ENCODE measurements at places on chromosomes 6 and 20.

GRCh38 chr20:61647702-61648101 lies 395.6 kb downstream of the CDH4 start:
- no peak for DNase-seq

DNA sequence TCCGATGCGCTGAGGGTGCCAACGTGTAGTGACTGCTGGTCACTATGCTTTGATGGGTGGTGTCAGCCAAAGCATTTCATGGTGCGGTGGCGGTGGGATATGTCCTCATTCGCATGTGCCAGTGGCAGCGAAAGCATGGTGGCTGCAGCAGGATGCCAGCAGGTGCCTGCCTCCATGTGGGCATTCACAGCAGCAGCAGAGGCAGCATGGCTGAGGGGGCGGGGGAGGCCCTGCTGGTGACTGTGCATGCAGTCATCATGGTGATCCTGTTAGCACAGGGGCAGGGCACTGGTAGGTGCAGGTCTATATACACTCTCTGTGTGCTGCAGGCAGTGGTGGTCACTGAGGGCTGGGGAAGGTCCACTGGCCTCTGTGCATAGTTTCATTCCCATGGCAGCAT lies 22.0 kb downstream of the FIG4 start:
- no peak for DNase-seq

GRCh38 chr6:56663344-56663743 lies 20.7 kb upstream of the DST start:
- DNase-seq, result no peak

DNA sequence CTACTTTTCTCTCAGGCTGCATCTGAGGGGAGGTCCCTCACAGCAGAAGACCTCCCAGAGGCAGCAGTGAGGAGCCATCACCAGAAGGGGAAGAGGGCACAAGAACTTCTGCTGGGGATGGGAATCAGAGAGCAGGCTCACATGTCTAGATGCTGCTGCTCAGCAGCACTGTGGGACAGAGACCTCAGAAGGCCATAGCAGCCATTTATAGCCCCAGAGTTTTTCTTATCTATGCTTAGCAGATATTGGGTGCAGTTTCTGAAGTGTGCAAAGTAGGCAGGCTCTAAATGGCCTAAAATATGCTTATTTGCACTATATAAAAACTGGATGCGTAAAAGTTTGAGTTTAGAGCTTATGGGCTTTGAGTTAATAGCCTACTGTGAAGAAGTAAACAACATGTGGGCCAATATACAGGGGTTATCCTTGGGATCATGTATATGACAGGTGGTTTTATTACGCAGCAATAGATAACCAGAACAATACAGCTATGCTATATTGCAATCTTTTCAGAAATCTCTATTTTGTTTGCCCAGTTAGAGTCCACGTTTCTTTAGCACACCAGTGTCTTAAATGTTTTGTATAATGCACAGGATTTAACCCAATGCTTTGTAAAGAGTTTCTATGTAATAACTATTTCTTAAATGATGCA lies 60.2 kb upstream of the TMEM244 start:
- no peak for DNase-seq

- no peak for DNase-seq
These were observed 203.0 kb upstream of the TBX18 start for GRCh38 chr6:84967389-84967788.

GRCh38 chr6:150907383-150907782 lies 41.9 kb downstream of the MTHFD1L start:
- no peak for DNase-seq

- DNase-seq, result no peak
These were observed 12.8 kb downstream of the SMLR1 start for GRCh38 chr6:130840050-130840449.

DNA sequence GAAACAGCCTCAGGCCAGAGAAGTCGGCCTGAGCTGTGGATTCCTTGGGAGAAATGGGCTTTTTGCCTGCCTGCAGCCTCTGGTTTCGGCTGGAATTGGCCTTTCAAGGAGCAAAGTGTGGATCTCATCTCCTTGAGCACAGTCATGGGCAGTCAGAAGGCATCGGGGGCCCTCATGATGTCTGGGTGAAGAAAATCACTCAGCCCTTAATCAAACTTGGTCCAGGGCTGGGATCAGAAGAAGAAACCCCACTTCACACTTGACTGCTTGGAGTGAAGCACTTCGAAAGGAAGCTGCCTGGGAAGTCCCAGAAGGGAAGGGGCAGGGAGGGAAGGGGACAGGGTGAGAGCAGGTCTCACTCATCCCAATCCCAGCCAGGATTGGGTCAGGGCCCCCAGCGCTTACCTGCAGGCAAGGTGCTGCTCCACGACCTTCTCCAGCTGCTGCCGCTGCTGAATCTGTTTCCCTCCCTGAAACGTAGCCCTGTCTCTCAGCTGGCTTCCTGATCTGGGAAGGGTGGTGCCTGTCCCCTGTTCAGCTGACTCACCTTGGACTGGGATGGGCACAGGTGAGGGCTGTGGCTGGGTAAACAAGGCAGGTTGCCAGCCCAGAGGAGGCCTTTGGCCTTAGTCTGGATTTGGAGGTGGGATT lies at the start of gene SDCBP2:
Gene SDCBP2, minus strand, starts transcription at position 460 of the 651 bp plus-strand sequence. CDS start 8,723 bp downstream, outside the sequence.
- no peak for DNase-seq

DNA sequence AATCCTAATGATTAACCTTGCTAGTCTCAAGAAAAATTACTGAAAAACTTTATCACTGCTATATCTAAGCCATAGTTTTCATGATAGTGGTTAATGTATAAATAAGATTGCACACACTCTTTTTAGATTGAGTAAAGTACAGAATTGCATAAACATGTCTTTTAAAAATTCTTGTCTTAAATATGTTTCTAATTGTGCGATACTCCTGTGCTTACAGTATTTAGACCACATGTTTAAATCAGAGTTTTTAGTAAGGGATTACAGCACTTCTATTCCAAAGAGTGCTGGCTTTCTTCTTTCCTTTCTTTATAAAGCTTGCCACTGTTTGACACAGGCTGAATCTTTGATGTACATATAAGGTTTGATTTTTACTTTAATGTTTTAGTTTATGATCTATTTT lies 36.8 kb upstream of the RGS17 start:
- DNase-seq, result no peak

DNA sequence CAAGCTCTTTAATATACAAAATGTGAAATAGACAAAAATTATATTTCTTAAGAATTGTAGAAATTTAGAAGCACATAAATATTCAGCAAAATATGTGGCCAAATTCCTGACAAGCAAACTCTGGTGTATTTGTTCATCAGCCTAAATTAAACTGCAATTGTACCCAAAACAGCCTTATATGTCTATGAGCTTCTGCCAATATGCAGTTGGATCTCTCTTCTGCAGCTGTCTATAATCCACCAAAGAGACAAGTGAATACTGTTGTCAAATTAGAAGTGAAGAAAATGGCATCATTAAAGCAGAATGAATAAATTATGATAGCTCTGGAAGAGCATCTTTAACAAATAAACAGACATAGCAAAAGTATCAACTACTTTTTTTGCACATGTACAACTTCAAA lies 755.7 kb downstream of the GRIK2 start:
- no peak for DNase-seq

- DNase-seq, result no peak
These were observed 88.6 kb upstream of the TMEM181 start for GRCh38 chr6:158471339-158471738.

DNA sequence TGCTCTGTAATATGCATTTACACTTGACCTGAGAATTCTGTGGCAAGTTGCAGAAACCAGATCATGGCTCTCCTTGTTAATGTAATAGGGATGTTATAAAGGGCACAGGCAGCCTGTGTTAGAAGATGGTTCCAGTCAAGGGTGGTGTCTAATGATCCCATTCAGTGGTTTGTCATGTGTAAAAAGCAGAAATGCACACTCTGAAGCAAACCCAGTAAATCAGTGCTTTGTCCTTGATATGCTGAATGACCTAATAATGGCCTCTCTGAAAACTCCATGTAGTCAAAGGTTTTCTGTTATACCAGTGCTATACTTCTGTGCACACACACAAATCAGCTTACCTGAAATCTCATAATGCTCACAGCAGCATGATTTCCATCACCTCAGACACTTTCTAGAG lies 66.2 kb downstream of the SOBP start:
- DNase-seq, result no peak
